ENCODE measurements at places on chromosomes 5 and 9.

GRCh38 chr5:10445352-10445751, 3.7 kb downstream of the ROPN1L start:
- no peak for DNase-seq

GRCh38 chr5:157283434-157283833, 17.5 kb downstream of the CYFIP2 start:
- DNase-seq = no peak

DNA sequence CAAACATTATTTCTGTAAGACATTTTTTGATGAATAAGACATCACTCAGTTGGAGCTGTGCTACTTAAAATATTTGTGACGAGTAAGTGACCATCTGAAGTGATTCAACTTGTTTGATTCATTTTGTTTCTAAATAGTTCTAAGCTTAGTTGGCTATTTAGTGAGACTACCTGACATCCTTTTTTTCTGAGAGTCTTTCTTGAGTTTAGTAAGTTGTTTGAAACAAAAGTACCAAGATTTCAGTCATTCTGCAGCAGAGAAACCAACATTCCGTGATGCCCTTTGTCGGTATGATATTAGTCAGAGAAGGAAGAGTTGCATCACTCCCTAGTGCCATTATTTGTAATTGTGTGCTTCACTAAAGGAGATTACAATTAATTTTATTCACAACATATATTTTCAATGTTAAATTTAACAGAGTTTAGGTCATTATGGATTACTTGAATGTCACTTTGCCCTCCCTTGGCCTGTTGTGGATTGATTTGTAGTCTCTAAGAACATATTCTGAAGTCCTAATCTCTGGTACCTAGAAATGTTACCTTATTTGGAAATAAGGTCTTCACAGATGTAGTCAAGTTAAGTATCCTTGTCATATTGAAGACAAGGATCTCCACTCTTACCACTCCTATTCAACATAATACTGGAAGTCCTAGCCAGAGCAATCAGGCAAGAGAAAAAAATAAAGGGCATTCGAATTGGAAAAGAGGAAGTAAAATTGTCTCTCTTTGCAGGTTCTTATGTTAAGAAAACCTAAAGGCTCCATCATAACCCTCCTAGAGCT, 212.2 kb downstream of the PCSK1 start:
- no peak for DNase-seq

DNA sequence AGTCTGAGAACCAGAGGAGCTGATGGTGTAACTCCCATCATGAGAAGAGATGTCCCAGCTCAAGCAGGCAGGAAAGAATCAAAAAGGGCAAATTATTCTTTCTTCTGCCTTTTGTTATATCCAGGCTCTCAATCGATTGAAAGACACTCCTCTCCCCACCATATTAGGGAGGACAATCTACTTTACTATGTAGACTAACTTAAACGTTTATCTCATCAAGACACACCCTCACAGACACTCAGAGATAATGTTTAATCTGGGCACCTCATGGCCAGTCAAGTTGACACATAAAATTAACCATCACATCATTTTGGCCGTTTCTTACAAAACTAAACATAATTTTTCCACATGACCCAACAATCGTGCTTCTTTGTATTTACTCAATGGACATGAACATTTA, 534.3 kb upstream of the RORB start:
- DNase-seq = no peak

DNA sequence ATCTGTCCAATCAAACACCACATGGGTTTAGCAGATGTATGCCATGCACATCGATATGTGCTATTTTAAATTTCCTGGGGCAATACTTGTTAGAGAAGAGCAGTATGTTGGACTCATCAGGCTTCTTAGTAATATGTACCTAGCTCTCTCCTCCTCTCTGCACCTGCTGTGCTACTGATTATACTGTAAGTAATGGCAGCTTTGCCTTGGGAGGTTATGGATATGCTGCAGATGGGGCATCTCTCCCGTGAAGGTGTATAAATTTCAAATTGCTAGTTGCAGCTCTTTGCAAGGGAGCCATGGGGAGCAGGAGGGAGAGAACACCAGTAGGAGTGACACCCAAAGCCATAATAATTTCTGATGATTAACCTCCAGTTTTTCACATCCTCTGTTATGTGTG, 101.5 kb downstream of the SPATA31D1 start:
- no peak for DNase-seq

GRCh38 chr9:15299374-15299939, 7.6 kb downstream of the TTC39B start:
- peak; percentile 73 for DNase-seq

- no peak for DNase-seq
Measured at GRCh38 chr5:133936651-133937015, 31.8 kb downstream of the C5orf15 start.

DNA sequence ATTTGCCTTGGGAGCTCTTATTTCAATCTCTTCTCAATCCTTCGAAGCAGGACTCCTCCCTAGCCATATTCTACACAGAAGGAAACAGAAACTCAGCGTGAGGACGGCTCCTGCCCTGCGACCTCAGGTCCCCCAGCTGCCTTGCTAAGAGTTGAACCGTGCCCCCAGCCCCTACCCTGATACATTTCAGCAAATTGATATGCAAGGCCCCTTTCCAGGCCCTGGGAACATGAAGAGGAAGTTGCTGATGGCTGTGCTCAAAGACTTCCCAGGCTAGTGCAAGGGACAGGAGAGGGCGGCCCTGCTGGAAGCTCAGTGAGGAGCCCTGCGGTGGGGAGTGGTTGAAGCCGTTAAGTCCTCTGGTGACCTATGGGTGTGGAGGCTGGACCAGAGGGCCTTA, 41.5 kb downstream of the BOD1 start:
- DNase-seq = no peak

GRCh38 chr5:144331361-144331760, 160.7 kb downstream of the KCTD16 start:
- no peak for DNase-seq

DNA sequence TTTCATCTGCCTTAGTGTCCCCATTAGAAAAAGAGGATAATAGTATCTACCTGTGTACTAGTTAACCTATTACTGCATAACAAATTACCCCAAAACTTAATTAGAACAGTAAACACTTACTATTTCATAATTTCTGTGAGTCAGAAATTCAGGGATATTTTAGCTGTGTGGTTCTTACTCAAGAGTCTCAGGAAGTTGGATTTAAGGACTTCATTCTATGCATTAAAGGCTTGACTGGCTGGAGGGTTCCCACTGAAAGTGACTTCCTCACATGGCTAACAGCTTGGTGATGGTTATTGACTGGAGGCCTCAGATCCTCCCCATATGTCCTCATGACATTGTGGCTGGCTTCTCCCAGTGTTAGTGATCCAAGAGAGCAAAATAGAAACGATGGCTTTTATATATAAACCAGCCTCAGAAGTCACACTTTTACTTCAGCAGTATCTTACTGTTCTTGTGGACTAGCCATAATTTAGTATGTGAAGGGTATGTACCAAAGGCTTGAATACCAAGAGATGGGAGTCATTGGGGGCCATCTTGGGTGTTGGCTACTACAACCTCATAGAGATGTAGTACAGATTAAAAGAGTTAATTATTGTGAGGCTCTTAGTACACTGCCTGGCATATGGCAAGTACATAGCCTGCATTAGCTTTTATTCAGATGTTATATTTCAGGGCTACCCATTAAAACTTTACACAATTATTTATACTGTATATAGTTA, 9.9 kb downstream of the RAD23B start:
- no peak for DNase-seq

- no peak for DNase-seq
Measured at GRCh38 chr5:76099286-76099702, 16.1 kb downstream of the SV2C start.

GRCh38 chr5:116583085-116583861, 8.7 kb upstream of the SEMA6A start:
- no peak for DNase-seq

- DNase-seq = no peak
Measured at GRCh38 chr9:127097683-127098082, 24.8 kb downstream of the ANGPTL2 start.

DNA sequence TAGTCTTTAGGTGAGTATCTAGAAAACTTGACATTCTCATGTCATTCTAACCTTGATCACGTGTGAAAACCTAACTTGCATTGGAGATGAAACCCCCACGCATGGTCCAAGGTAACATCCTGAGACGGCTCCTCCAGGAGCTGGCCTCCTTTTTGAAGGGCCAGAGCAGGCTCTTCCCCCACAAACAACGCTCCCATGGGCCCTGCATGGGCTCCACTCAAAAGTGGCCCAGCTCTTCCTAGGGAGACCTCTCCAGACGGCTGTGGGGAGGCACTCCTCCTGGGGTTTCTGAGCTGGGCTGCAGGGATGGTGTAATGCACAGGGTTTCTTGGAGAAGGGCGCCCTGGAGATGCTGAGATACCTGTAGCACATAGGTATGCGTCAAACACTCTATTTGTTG, 296.2 kb upstream of the IRX1 start:
- no peak for DNase-seq

DNA sequence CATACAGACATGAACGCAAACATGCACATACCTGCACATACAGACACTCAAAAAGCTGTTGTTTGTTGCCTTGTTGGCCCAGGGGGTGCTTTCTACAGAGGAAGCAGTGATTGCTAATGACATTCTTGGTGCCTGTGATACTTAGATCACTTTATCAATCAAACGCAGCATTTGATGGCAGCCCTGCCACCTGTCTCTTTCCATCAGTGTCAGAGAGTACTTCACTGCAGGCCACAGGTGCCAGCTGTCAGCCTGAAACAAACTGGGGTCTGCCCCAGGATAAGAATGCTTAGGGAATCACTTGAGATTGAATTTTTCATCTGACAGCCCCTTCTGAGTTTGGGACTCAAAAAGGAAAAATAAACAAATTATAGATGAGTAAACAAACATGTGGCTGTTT, 388.9 kb upstream of the SGCD start:
- no peak for DNase-seq

DNA sequence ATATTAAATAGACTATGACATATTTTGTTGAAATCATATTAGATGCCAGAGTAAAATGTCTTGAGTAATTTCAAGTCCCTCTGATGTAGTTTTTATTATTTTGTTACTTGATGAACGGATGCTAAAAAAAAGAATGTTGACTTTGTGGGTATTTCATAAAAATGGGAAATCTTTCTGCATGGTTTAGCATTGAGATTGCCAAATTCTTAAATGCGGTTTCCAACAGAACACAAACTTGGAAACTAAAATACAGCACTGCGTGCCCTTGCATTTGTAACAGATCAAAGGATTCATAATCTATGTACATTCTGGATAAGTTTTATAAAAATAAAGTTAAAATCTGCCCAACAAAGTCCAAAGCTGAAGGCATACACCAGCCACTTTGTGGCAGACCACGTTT, 425.5 kb upstream of the DAB2 start:
- no peak for DNase-seq

DNA sequence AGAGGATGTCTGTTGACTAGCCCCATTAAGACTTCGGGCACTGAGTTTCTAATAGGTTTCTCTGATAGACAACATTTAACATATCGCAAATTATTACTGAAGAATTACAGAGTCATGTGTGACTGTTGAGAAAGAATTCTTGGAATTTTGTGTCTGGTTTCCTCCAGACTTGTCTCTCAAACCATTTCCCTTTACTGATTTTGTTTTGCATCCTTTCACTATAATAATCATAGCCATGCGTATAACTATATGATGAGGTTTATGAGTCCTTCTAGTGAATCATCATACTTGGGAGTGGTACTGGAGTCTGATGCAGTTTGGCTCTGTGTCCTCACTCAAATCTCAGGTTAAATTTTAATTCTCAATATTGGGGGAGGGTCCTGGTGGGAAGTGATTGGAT, 27.0 kb downstream of the ZNF169 start:
- no peak for DNase-seq

DNA sequence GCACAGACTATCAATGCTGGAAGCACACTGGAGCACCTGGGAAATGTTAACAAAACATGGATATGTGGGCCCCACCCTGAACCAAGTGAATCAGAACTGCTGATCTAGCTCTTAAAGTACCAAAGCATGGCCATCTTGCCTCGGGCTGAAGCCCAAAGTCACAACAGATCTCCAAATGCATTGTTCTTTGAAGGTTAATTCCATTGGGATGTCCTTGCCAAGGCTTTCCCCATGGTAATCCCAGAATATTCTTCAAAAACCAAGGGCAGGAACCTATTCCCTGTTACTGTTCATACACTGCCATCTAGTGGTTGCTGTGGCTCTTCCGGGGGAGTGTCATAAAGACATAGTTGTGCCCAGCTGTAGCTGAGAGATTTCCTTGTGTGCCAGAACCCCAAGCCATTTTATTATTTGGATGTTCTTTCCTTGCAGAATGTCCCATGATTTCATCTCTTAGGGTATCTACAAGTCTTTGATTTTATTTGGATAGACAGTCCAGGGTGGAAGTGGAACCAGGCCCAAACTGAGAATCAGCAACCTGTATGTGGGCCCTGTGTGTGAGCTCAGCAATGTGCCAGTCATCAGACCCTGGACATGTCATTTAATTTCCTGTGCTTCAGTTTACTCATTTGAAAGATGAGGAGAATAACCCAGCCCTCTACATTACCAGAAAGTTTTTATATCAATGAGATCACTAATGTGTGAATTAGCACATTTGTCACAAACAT, 290.0 kb downstream of the ACTL7B start:
- no peak for DNase-seq

GRCh38 chr5:123778641-123779040, 266.7 kb downstream of the CSNK1G3 start:
- DNase-seq = no peak

- no peak for DNase-seq
Measured at GRCh38 chr5:159362220-159362619, 31.9 kb upstream of the IL12B start.

- DNase-seq = no peak
Measured at GRCh38 chr9:72977670-72978069, 24.8 kb upstream of the ALDH1A1 start.

GRCh38 chr5:133489632-133490031, 122.7 kb downstream of the FSTL4 start:
- DNase-seq = peak; percentile 7

DNA sequence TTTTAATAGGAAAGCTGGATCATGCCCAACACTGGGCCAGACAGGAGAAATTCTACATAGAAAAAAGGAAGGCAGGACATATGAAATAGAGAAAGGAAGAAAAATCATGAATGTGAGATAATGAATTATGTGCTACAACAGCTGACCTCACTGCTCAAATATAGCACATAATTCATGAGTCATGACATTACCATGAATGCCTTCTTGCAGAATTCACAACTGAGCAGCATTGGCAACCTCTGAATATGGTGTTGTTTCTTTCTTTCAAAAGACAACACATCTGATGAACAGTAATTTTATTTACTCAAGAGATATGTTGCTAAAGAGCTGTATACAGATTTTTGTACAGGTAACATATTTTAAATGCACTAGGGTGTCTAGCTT, 34.4 kb downstream of the APBA1 start:
- DNase-seq = no peak
